OCI-LY7 (cell line): ENCODE measurements at places on chromosomes 12 and 14. TPM values are rescaled to one million over a fixed set of nuclear protein-coding genes. Genes with fewer than 3 reads are reported as not detected.

- DNase-seq: no peak
Measured at GRCh38 chr14:49820176-49820575, 32.4 kb downstream of the NEMF start.

- no peak for DNase-seq
Measured at GRCh38 chr14:24761141-24761540, 127.2 kb upstream of the GZMB start.

GRCh38 chr12:59193476-59194050, 273.3 kb upstream of the LRIG3 start:
- DNase-seq: no peak

DNA sequence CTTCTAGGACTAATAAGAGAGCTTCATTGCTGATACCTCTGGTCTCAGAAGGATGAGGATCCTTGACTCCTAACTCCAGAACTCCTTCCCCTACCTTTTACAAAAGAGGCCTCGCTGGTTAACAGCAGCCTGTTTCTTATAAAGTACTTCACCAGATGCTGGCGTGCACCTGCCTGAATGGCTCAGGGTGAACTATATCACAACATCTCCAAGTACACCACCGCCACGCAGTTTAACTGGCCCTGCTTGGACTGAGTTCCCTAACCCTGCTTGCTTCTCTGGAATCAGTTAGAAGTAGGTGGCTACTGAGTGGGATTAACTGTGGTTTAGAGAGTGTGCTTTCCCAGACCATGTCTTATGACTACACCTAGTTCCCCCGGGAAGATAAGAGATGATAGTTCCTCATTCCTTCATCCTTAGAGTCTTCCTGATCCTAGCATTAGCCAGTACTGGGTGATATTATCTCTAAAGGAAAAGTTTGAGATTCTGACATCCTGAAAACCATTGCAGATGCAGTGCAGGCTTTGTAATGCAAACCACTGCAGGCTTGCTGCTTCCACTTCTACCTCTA, 3.0 kb downstream of the FOXJ2 start:
- DNase-seq: no peak

DNA sequence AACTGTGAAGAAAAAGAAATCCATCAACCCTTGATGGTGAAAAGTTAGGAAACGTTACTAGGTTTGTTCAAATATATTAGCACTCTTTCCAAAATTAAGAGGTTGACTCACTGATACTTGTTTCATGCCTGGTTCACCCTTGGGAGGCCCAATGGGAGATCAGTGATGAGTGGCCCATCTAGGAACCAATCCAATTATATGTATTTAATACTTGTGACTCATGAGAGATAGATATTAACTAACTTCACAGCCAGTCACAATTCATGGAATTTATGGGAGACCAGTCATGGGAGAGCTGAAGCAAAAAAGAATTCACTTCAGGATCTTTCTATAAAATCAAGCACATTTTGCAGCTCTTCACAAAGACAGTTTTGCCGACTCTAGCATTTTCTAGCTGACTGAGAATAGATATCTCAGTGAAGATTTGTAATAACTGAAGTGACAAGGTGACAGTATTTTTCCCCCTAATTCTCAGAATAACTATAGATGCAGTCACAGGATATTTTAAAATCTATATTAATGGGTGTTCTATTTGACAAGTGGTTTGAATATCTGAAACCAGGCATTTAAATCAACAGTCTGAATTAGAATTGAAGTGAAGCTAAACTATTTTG, 230.2 kb downstream of the EPS8 start:
- DNase-seq: no peak

GRCh38 chr14:99242816-99243721, 28.9 kb downstream of the BCL11B start:
- no peak for DNase-seq

DNA sequence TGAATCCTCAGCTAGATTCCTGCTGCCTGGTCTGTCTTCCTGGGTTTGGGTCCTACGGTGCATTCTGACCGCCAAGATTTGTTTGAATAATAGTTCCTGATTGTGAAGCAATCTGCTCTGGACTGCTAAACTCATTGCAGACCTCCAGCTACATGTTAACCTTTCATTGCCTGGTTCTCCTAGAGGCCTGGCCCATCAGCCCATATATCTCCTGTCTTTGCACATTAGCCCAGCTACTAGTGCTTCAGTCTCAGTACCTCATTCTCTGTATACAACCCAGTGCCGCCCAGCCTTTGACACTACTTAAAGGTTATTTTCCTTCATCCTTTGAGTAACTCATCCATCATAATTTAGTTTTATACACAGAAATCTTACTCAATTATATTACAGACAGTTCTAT, 65.6 kb upstream of the GRIP1 start:
- no peak for DNase-seq

GRCh38 chr14:56102941-56103340, 15.3 kb upstream of the PELI2 start:
- no peak for DNase-seq

GRCh38 chr12:14072987-14073386, 91.6 kb upstream of the GRIN2B start:
- no peak for DNase-seq

DNA sequence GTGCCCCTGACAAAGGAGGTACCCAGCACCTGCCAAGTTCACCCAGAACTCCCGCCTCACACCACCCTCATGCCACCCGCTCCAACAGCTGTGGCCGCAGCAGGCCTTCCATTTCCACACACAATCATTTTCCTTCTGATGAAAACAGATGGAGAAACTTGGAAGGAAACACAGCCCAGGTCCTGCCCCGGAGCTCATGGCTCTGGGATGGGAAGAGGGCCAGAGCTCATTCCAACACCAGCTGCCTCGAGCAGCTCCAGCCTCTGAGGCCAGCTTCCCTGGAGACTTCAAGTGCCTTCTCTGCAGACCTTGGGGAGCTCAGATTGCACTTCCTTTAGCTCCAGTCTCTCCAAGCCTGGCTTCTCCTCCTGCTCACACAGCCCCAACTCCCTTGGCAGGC, 55.1 kb upstream of the CMKLR1 start:
- no peak for DNase-seq

DNA sequence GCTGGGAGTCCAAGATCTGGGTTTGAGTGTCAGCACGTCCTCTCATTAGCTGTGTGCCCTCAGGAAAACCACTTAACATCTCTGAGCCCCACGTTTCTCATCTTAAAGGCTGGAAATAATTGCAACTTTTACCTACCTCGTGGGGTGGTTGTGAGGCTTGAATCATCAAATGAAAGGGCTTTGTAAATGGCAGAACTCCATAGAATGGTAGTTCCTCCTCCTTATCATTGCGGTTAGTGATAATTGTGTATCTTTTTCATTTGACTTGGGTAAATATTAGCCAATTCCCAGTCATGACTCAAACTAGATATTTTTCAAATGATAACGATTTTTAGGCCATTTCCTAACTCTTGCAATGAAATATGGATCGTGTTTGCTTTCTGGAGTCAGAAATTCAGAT, 205.5 kb downstream of the CHST11 start:
- DNase-seq: no peak

DNA sequence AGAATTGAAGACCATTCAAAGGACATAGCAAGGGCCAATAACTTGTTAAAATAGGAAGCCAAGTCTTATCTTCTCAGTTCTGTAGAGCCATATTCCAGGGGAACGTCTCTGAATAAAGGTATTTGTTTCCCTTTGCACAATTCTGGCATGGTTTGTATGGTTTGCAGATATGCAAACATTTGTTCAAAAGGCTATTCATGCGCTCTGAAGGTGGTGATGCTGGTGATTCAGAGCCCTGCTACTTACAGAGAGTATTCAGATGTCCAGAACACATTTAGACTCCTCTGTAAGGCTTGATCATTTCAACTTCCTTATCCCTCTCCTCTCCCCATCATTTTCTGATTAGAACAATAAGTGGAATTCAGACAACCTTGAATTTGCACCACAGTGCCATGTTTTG, 35.9 kb downstream of the SLC4A8 start:
- no peak for DNase-seq

DNA sequence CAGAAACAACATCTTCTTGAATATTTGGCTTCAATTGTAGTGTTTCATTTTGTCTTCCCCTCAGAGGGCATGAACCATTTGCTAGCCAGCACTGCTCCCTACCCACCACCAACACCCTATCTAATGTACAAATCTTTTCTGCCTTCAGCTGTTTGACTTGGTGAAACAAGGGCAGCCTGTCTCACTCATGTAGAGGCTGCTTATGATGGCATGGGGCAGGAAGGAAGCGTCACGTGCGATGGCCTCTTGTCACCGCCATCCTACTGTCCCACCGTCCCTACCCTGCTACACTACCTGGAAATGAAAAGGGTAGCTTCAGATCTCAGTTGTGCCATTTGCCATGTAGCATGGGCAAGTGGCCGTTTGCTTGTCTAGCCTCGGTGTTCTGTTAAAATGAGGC, 29.9 kb upstream of the LRTM2 start:
- no peak for DNase-seq

- DNase-seq: no peak
Measured at GRCh38 chr12:27303139-27304111, 29.2 kb upstream of the BMAL2 start.

DNA sequence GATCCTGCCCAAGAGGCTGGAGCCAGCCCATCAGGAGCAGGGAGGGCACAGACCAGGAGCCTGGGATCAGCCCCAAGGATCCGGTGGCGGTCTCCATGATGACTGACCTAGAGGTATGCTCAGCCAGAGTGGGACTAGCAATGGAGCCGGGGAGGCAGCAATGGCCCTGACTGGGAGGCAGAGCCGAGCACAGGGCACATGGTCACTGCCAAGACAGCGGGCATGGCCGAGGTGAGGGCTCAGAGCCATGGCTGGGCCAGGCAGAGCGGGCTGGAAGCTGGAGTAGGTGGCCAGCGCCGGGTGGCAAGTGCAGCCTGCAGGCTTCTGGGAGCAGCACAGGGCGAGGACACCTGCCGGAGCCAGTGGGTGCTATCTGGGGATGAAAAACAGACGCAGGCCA, 259.3 kb downstream of the BCL11B start:
- no peak for DNase-seq

DNA sequence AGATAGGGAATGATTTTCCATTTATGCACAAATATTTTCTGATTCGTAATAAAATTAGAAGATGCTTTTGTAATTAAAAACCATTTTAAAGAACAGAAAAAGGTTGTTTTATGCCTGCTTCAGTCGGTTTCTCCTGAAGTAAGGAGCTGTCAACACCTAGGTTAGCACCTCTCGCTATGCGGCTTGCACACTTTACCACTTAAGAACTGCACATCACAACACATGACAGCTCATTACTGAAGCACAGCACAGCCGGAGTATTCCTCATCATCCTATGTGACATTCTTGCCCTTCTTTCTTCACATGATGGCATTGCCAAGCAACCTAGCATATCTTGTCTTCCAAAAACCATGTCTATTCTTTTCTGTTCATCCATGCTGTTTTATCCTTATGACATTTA, 5.4 kb upstream of the WIF1 start:
- no peak for DNase-seq

DNA sequence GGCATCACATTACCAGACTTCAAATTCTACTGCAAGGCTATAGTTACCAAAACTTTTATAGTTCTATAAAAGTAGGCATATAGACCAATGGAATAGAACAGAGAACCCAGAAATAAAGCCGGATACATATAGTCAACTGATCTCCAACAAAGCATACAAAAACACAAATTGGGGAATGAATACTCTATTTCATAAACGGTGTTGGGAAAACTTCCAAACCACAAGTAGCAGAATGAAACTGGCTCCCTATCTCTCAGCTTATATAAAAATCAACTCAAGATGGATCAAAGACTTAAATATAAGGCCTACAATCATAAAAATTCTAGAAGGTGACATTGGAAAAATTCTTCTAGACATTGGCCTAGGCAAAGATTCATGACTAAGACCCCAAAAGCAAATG, 187.9 kb upstream of the PLXNC1 start:
- DNase-seq: no peak

DNA sequence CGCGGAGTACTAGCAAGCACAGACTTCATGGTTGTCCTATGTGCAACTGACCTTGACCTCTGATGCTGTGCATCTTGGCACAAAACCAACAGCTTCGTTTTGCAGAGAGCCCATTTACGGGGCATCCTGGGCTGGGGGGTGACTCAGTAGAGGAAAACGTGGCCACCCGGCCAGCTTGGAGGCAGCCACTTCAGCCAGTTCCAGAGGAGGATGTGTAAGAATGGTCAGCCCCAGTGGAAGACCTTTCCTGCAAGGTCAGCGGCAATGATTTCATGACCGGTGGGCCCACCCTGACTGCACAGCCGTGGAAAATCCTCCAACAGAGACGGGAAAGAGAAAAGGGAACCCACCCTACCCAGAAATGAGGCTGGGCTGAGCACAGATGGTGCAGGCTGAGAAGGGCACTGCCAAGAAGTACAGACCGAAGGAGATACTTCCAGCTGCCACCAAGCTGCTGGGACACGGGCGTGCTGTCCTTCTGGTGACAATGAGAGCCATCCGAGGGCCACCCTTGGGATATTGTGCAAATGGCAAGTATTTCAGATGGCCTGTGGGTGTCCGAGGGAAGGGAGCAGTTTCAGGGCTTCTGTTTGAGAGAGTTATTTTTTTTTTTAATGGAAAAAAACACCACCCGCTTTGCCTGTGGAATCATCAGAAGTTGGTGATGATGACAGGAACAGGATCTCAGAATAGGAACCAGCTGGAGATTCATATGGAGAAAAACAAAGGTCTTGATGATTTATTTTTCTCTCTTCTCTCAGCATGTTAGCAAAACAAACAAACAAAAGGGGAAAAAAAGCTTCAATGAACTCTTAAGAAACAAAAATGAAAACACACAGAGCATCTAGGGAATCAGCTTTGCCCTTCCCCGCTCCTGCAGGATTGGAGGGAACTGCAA, 120.2 kb upstream of the RFLNA start:
- DNase-seq: no peak

DNA sequence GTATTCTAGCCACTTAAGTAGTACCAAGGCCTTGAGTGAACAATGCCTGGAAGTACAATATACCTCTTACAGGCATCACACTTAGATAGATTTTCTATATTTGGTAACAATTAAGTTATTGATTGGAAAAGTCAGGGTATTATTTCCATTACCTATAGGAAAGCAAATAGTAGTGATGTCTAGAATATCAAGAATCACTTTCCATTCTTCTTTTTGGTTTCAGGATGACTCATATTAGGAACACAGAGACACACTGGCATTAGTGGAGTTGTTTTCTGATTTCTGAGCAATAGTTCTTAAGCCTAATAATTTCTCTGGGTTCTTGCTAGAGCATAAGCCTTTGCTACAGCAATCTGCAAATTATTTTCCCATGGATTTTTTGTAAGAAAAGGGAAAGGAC, 1640.0 kb upstream of the SEL1L start:
- DNase-seq: no peak

Gene HOXC10
- total RNA-seq: 0.25 TPM in 1 of 2 replicates, not detected in the other

Gene RNASE7
- total RNA-seq: not detected in 2 replicates

Gene OTX2
- not detected in 2 replicates for total RNA-seq

Gene C12orf56
- total RNA-seq: not detected in 2 replicates

Gene ZNF385A
- 2.6 and 2.9 TPM in 2 replicates for total RNA-seq

Gene L2HGDH
- total RNA-seq: 14.6 and 19.8 TPM in 2 replicates

Gene NFE2
- not detected in 2 replicates for total RNA-seq

Gene LMO3
- 10.6 and 14.5 TPM in 2 replicates for total RNA-seq

Gene GLI1
- total RNA-seq: 6.0 and 6.5 TPM in 2 replicates
